PC-9 (cell line): ENCODE measurements at places on chromosomes 2 and 18. TPM values are rescaled to one million over a fixed set of nuclear protein-coding genes. Genes with fewer than 3 reads are reported as not detected.

The SPIRE1 gene
- 26.1 and 36.4 TPM in 2 replicates for total RNA-seq

The DLGAP1 gene
- total RNA-seq, result 0.13 TPM in 1 of 2 replicates, not detected in the other

The PLB1 gene
- total RNA-seq, result 1.7 and 2.7 TPM in 2 replicates

The CD8B2 gene
- not detected in 2 replicates for total RNA-seq

The POTEC gene
- total RNA-seq, result not detected in 2 replicates

The CDK15 gene
- total RNA-seq, result not detected in 2 replicates

The ASXL3 gene
- total RNA-seq, result not detected in 2 replicates

The LYG1 gene
- 0.78 and 1.5 TPM in 2 replicates for total RNA-seq

The ANKRD62 gene
- 0.20 TPM in 1 of 2 replicates, not detected in the other for total RNA-seq

The CCBE1 gene
- total RNA-seq, result 3.1 and 5.8 TPM in 2 replicates

The ITGA6 gene
- total RNA-seq, result 180 and 213 TPM in 2 replicates

The RGPD4 gene
- not detected in 2 replicates for total RNA-seq

The IL36RN gene
- total RNA-seq, result 1.0 and 1.7 TPM in 2 replicates

The LRRTM1 gene
- total RNA-seq, result not detected in 2 replicates

The SPDYA gene
- total RNA-seq, result 1.9 and 3.0 TPM in 2 replicates

The KCNIP3 gene
- 3.5 and 4.5 TPM in 2 replicates for total RNA-seq

The OSBPL6 gene
- 2.6 and 3.5 TPM in 2 replicates for total RNA-seq

The ABCG8 gene
- not detected in 2 replicates for total RNA-seq

The MYO1B gene
- 48.5 and 55.0 TPM in 2 replicates for total RNA-seq

The CERKL gene
- 1.5 and 1.6 TPM in 2 replicates for total RNA-seq

The BOLL gene
- total RNA-seq, result not detected in 2 replicates

The SERPINB12 gene
- total RNA-seq, result not detected in 2 replicates

The MATN3 gene
- total RNA-seq, result 1.0 and 1.9 TPM in 2 replicates

The TMEM198 gene
- total RNA-seq, result 3.6 and 5.8 TPM in 2 replicates

The IHH gene
- not detected in 2 replicates for total RNA-seq

The HAUS1 gene
- total RNA-seq, result 25.3 and 33.3 TPM in 2 replicates

The IL1RL2 gene
- total RNA-seq, result 1.2 and 1.9 TPM in 2 replicates

The PPP1R1C gene
- 13.4 and 27.5 TPM in 2 replicates for total RNA-seq

The TOGARAM2 gene
- 0.44 and 0.45 TPM in 2 replicates for total RNA-seq

The DYNAP gene
- not detected in 2 replicates for total RNA-seq

The DNER gene
- total RNA-seq, result 0.28 and 0.58 TPM in 2 replicates

The PSMA8 gene
- total RNA-seq, result not detected in 2 replicates

The GALR1 gene
- not detected in 2 replicates for total RNA-seq

The IAH1 gene
- 28.7 and 37.3 TPM in 2 replicates for total RNA-seq

The GKN2 gene
- total RNA-seq, result not detected in 2 replicates

The POTEJ gene
- total RNA-seq, result not detected in 2 replicates

The IL1RL1 gene
- 0.55 and 1.7 TPM in 2 replicates for total RNA-seq

The CEBPZ gene
- 29.2 and 35.7 TPM in 2 replicates for total RNA-seq

The CCDC102B gene
- 1.9 and 2.3 TPM in 2 replicates for total RNA-seq
